Smooth muscle cell of bladder (primary cell): ENCODE measurements at places on chromosomes 4 and X. TPM values are rescaled to one million over a fixed set of nuclear protein-coding genes. Genes with fewer than 3 reads are reported as not detected.

ARAP2 gene
- 1.3 and 1.4 TPM in 2 replicates for total RNA-seq

RGN gene
- 1.8 and 3.3 TPM in 2 replicates for total RNA-seq

ATOH1 gene
- total RNA-seq: not detected in 2 replicates

AADAT gene
- 1.8 and 2.0 TPM in 2 replicates for total RNA-seq

PDZD11 gene
- total RNA-seq: 37.8 and 40.5 TPM in 2 replicates

GC gene
- not detected in 2 replicates for total RNA-seq

KIT gene
- total RNA-seq: 0.37 and 0.43 TPM in 2 replicates

GABRE gene
- total RNA-seq: 34.1 and 58.4 TPM in 2 replicates

GAGE1 gene
- under 0.01 TPM in 1 of 2 replicates, not detected in the other for total RNA-seq

HTR2C gene
- under 0.01 TPM in 2 replicates for total RNA-seq

PRIMPOL gene
- 10.7 and 13.7 TPM in 2 replicates for total RNA-seq

TMSB15B gene
- 2.1 and 2.7 TPM in 2 replicates for total RNA-seq

SLC6A14 gene
- under 0.01 TPM in 1 of 2 replicates, not detected in the other for total RNA-seq

EPHA5 gene
- total RNA-seq: 7.1 and 19.0 TPM in 2 replicates

SSX3 gene
- not detected in 2 replicates for total RNA-seq

C4orf33 gene
- total RNA-seq: 3.4 and 7.7 TPM in 2 replicates

NAA15 gene
- 17.5 and 22.2 TPM in 2 replicates for total RNA-seq

CXorf65 gene
- not detected in 2 replicates for total RNA-seq

OCIAD2 gene
- total RNA-seq: 18.2 and 23.0 TPM in 2 replicates

TLR1 gene
- total RNA-seq: 0.85 and 0.92 TPM in 2 replicates

SPANXB1 gene
- total RNA-seq: not detected in 2 replicates

IL3RA gene
- 0.09 TPM in 1 of 2 replicates, not detected in the other for total RNA-seq

MAGEE1 gene
- 0.43 and 1.1 TPM in 2 replicates for total RNA-seq

SLC10A6 gene
- total RNA-seq: 0.28 TPM in 2 replicates

TRIM60 gene
- total RNA-seq: not detected in 2 replicates

CXCL1 gene
- total RNA-seq: 70.6 and 232 TPM in 2 replicates

HDAC8 gene
- total RNA-seq: 31.6 and 35.3 TPM in 2 replicates

HEPH gene
- total RNA-seq: 3.1 and 15.1 TPM in 2 replicates
